ENCODE measurements at places on chromosomes 4 and X.

- no peak for DNase-seq
Measured at GRCh38 chr4:186698028-186698427, 25.6 kb downstream of the FAT1 start.

DNA sequence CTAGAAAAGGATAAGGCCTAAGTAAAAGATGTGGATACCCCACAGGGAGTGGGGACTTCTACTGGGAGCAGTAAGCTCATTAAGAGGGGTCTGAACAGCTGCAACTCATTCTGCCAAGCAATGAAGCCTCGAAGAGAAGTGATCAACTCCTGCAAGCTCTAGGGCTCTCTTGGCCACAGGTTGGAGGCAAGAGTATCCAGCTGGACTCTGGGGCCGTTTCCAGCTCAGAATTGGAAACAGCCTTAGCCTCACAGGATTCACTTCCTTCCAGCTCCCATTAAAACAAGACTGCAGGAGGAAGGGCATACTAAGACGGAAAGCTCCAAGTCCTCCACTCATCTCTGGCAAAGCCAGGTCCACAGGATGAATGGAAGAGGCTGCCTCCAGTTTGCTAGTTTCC is 126.3 kb downstream of the ATG4A start:
- no peak for DNase-seq

- DNase-seq, result no peak
Measured at GRCh38 chr4:88933414-88934160, 123.4 kb downstream of the FAM13A start.

GRCh38 chr4:77026322-77026704 is 49.5 kb downstream of the CCNI start:
- DNase-seq, result no peak

DNA sequence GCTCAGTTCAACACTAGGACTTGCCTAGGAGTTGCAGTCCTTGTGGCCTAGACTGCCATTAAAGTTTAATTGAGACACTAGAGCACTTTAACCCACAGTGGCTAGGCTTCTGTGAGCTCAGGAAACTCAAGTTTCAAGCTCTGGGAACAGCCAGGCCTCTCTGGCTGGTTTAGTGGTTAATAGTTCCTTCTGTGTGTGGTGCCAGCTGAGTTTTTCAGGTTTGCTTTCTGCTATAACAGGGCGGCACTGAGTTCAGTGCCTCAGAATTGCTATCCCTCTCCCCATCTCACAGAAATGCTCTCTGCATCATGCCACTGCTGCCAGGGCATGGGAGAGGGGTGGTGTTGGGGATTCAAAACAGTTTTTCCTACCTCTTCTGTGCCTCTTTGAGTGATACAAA is 15.9 kb downstream of the MMAA start:
- DNase-seq, result no peak

Data from osteocyte (in vitro differentiated cells).